Suppressor macrophage treated with lipopolysaccharide for 1 hour (primary cell): ENCODE measurements at places on chromosomes 3 and 15.

DNA sequence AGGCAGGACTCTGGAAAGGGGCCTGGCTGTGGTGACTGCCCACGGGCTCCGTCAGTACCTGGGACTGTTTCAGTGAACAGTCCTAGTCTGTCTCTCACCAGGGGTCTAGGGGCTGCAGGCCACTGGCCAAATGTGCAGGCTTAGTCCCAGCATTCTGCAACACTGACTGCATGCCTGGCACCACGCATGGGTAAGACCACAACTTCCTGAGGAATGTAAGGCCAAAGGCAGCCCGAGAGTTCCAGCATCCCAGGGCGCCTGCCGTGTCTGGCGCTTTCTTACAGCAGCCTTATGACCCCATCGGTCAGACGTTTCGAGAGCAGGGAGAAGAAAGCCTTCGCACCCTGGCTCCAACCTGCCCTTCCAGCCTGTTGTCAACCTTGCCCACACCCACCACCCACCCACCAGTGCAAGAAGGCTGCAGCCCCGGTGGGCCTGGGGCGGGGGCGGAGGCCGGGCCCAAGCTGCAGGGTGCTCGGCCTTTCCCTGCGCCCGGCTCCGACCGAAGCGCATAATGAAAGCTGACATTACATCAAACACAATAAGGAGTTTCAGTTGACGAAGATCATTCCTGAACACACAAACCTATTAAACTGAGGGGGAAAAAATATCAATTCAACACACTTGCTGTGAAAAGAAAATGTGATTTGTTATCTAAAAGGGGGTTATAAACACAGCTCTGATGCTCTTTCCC, 29.5 kb upstream of the TMEM115 start:
- no peak for DNase-seq

DNA sequence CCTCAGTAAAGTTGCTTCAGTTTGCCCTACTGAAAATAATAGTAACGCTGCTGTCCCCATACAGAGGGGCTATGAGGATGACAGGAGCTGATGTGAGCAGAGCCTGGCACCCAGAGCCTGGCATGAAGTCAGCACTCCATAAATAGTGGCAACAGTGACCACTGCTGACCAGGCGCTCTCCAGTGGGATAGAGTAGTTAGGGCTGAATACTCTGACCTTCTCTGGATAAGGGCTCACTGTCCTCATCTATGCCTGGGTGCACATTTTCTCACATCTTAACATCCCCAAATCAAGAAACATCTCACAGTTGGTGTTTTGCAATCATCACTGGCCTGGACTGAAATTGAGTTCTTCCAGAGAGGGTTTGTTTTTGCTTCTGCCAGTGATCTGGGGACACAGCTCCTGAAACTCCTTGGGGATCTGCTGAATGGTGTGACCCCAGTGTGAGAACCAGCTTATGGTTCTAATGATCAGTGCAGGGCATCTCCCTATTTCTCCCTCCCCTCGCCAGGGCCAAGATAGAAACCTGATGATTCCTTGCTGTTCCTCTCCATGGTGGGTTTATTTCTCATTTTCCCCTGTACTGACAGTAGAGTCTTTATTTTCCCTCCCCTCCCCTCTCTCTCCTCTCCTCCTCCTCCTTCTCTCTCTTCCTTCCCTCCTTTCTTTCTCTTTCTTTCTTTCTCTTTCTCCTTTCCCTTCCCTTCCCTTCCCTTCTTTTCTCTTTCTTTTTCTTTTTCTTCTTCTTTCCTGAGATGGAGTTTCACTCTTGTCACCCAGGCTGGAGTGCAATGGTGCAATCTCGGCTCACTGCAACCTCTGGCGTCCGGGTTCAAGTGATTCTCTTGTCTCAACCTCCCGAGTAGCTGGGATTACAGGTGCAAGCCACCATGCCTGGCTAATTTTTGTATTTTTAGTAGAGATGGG, 3.5 kb upstream of the PCSK6 start:
- DNase-seq = no peak

DNA sequence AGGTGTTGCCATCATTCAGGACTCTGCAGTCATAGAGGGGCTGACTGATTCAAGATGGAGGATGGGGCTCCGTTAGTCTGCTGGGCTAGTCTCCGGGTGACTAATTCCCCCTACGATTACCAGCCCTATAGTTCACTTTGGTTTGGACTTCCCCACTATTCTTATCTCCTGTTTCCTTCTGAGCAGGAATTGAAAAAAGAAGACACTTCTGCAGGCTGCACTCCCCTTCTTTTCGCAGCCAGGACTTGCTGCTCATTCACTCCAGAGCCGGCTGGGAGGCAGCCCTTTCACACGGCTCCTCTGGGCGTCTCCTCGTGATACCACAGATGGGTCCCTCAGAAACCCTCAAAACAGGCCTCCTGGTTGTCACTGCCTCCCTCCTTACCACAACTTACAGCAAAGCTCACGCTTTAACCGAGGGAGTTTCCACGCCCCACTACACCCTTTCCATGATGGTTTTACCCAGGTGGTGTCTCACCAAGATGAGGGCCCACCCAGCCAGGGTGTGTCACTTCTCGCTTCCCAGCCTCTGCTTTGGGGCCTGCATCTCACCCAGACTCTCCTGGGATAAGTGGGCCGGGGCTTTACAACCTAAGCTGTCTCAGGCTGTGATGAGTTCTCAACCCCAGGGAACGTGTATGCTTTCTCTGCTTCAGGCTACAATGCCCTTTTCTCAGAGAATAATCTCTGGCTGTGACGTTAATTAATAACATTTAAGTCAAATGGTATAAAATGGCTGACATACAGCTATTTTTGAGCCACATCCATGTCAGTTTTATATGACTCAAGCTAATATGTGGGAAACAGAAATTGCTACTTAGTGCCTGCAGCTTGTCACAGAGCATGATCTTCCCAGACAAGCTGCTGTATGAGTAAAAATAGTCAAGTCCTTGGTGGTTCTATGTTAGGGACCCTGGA, 11.9 kb downstream of the CX3CR1 start:
- DNase-seq = peak; percentile 79

DNA sequence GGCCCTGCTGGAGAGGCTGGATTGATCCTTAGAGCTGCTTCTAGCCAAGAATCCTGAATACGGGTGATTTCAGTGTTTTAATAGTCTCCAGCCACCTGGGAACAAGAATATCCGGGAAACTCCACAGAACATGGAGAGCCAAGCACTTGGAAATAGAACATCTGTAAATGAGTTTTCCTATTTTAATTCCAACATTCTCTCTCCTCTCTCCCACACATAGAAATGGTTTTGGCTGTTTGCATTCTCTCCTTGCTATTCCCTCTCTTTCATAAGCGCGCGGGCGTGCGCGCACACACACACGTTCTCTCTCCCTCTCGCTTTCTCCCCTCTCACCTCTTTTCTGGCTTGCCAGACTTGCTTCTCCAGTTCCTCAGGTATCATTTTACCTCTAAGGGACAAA, 50.6 kb downstream of the GADL1 start:
- DNase-seq = no peak

DNA sequence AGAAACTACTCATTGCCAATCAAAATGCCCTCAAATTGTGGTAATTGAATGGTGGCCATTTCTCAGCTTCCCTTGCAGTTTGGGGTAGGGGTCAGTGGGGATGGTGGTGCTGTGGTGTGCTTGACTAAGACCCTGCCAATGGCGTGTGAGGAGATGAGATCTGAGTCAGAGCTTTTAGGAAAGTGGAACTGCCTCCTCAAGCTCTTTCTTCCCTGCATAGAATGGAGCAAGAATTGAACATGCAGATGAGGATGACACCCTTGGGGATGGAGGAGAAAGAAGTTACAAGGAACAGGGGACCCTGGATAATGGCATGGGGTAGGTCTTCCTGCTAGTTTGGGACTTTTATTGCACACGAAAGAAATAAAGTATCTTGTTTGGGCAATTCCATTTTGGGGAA, 188.0 kb downstream of the PEX5L start:
- DNase-seq = peak; percentile 63

GRCh38 chr3:58167431-58168351, 43.1 kb downstream of the DNASE1L3 start:
- DNase-seq = peak; percentile 60

GRCh38 chr15:99508852-99509251, 56.9 kb upstream of the MEF2A start:
- DNase-seq = no peak
